ENCODE measurements at places on chromosomes 4 and X.

GRCh38 chr4:37236165-37236564 lies 8.4 kb upstream of the NWD2 start:
- DNase-seq: no peak

- no peak for DNase-seq
These were observed 45.5 kb downstream of the TMEM144 start for GRCh38 chr4:158255727-158256324.

DNA sequence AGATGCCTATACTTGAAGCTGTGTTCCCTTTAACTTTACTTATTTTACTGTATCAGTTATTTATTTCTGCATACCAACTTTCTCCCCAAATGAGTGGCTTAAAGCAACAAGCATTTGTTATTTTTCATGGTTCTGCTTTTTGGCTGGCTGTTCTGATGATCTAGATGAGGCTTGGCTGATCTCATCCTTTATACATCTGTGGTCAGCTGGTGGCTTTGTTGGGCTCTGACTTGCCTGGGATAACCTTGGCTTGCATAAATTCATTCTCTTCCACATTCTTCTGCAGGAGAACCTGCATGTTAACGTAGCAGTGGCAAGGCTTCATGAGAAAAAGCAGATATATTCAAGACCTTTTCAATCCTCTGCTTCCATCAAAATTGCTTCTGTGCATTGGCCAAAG lies 1317.6 kb downstream of the ADGRL3 start:
- DNase-seq: no peak

GRCh38 chr4:124429746-124430250 lies 282.7 kb downstream of the ANKRD50 start:
- no peak for DNase-seq

DNA sequence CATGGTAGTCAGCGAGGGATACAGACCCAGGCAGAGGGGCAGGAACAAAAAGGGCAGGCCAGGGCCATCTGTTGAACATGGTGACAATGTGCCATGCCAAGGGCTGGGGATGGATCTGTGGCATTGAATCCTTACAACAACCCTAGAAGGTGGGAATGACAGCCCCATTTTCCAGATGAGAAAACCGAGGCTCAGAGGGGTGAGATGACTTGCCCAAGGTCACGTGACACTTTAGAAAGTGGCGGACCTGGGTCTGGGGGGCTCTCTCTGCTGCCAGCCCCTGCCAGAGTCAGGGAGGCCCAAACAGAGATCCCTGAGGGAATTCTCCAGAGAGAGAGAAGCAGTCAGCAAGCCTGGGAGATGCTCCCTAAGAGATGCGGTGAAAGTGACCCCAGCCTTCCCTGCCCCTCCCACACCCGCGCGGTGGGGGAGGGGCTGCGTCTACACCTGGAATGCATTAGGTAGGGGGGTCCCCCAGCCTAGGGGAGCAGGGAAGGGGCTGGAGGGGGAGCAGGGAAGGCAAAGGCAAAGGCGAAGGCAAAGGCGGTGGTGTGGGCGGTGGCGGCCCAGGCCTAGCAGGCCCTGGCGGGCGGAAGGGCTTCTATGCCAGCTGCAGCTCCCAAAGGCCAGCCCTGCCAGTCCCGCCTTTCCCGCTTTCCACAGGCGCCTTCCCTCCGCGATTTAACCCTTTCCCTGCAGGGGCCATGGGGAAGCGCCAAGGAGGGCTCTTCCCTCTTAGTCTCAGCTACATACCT lies 13.0 kb downstream of the FGD1 start:
- DNase-seq: no peak

DNA sequence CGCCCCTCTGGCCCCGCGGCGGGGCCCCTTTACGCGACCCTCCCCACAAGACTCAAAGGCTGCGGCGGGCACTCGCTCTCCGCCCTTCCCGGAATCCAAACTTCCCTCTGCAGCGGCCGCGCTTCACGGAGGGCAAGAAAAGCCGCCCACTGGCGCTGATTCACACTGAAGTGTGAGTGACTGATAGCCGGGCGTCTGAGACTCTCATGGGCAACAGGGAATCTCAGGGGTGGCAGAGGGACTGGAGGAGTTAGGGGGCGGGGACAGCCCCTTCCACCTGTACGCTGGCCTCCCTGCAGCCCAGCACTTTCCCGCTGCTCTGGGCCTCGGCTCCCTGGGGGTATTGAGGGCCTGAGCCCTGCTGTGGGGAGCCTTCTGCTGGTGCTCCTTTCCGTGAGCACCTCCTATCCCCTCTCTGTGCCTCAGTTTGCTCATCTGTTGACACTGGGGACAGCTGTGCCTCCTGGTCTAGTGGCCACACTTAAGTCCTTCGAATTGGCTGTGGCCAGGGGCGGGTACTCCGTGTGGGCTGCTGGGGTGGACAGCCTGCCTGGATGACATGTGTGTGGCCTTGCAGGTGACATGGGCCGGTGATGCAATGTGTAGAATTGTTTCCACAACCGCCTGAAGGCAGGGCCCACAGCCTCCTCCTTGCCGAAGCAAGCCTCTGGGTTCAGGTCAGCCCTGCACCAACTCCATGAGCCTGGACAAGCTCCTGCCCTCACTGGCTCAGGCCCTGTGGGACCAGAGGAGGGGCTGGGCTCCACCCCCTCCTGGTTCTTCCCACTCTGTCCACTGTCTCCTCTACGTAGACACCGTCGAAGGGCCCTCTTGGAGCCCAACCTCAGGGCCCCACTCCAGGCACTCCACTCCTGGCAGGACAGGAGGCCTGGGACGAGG lies 951 bp downstream of the SH3BP2 start:
- no peak for DNase-seq

DNA sequence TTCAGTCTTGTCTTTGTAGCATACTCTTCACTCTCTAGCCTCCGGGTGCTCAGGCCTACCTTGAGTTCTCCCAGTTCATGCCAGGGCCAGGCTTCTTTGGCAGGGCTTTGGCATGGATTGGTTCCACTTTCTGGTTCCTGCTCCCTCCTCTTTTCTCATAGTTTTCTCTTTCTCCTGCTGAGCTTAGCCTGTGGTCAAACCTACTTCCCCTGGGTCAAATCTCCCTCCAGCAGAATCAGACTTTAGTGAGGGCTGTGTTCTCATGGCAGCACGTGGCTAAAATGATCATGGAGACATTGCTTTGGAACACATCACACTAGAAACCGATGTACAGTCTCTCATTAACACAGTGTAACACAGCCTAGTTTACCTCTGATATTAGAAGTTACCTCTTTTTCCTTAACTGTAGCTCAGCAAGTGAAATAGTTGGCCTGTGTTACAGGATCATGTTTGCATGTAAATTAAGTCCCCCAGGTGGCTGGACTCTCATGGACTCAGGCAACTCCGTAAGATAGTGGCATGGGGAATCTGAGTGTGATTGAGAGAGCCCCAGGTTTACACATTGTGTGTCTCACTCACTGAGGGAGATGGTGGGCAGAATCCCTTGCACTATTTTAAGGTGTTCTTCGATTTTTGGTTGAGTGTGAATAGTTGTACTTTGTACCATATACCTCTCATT lies 13.3 kb downstream of the RAB9A start:
- DNase-seq: no peak

DNA sequence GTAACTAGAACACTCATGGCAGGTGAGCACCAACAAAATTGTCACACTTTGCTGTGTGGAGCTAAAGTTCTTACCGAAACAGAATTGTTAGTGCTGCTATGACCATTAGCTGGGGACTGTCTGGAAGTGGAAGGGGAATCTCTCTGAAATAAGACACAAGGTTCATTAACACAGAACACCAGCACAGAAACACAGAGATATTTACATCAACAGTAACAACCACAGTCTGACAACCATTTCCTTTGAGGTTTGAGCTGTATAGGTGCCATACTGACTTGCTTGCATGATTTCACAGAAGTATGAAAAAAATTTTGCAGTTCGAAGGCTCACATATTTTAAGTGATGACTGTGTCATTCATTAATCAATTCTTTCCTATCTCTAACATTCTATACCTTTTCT lies 109.8 kb downstream of the NYX start:
- peak; percentile 8 for DNase-seq

- no peak for DNase-seq
These were observed 222.1 kb upstream of the TAPT1 start for GRCh38 chr4:16448241-16448840.

GRCh38 chr4:149836546-149836945 lies 20.9 kb upstream of the IQCM start:
- DNase-seq: no peak

All from activated T-helper 2 cell treated with anti-CD3 and anti-CD28 coated beads, Interferon-gamma antibody, Interleukin-2, Interleukin-4, amounts not matched to agents 10 μg/mL and 5 μg/mL and 100 μg/mL, durations not matched to agents 14 hours and 24 hours and 36 hours (primary cell).